Femur (tissue), 1 donor: ENCODE measurements at places on chromosomes 16 and 17.

- peak; percentile 44 for DNase-seq
Measured at GRCh38 chr16:66127459-66128370, 238.8 kb upstream of the CDH5 start.

- DNase-seq: no peak
Measured at GRCh38 chr17:21250854-21251253, 2.4 kb downstream of the NATD1 start.

- no peak for DNase-seq
Measured at GRCh38 chr17:1007310-1008007, 10.5 kb downstream of the TIMM22 start.

- no peak for DNase-seq
Measured at GRCh38 chr17:7612294-7612640, 2.4 kb downstream of the FXR2 start.

- peak; percentile 68 for DNase-seq
Measured at GRCh38 chr16:12228602-12229499, 252.3 kb downstream of the SNX29 start.

DNA sequence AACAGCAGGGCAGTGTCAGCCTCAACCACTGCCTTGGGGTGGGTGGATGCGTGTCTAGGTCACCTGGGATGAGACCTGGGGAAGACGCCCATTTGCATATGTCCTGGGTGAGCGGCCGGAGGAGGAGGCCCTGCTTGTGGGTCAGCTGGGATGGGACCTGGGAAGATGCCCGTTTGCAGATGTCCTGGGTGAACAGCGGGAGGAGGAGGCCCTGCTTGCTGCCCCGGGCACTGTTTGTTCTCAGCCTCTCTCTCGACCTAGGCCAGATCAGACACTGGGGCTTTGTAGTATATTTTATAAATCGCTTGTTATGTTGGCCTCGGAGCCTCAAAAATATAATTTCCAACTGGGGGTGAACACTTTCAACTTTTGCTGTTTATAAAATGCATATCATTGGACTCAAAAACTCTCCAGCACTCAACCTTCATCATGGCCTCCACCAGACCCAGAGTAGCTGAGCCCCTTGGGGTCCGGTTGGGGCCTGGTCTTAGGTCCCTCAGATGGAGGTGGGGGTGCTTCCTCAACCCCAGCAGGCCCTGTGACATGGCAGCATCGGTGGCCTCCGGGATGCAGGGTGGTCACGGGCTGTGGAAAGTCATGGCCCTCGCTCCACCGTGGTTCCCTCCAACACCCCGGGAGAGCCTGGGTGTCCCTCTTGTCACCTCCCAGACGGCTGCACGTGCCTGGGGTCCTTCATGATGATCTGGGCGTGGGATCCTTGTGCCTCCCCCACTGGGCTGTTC, 17.3 kb downstream of the DBNDD1 start:
- DNase-seq: no peak

DNA sequence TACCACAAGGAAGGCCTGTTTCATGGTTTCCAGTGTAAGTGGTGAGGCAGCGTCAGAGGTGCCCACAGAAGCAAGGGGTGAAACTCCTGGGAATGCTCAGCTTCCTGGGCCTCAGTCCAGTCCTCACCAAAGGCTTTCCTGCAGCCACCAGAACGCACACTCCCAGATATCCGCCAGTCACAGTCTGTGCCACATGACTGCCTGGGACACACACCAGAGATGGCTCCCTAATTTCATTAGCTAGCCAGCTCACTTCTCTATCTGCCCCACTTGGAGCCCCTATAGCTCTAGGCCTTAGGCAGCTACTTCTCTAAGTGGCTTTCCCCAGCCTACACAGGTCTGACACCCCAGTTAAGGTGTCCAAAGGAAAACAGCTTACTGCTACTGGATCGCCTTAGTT, 77.0 kb downstream of the CYTH1 start:
- no peak for DNase-seq
